ENCODE measurements at places on chromosomes 12 and 14. TPM values are rescaled to one million over a fixed set of nuclear protein-coding genes. Genes with fewer than 3 reads are reported as not detected.

The HRK gene
- 0.07 TPM for polyA plus RNA-seq

The GPRC5D gene
- polyA plus RNA-seq, result 0.04 TPM

DNA sequence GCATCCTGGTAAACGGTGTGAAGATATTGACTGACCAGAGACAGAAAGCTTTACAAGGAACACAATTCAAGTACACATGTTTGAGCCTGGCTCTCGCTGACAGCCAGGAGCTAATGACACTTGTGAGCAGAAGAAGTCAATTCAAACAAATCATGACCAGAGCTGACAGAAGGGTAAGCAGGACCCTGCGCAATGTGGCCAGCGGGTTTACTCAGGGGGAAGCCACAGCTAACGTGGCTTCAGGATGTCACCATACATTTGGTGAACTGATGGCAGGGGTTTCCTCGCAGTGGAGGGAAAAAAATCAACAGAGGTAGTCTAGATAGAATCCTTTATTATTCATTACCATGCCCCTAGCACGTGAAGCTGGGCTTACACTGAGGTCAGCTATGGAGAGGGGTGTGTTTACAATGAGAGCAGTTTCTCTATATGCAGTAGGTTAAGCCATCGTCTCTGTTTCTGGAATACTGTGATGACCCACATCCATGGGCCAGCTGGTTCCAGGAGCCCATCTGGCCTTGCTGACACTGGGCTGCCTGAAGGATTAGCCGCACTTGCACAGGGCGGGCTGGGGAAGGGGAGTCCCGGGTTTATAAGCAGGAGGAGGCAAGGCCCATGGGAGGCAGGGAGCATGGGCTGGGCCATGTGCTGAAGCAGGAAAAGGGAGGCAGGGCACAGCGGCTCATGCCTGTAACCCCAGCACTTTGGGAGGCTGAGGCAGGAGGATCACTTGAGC, 198.2 kb upstream of the PRMT8 start:
- DNase-seq, result no peak

DNA sequence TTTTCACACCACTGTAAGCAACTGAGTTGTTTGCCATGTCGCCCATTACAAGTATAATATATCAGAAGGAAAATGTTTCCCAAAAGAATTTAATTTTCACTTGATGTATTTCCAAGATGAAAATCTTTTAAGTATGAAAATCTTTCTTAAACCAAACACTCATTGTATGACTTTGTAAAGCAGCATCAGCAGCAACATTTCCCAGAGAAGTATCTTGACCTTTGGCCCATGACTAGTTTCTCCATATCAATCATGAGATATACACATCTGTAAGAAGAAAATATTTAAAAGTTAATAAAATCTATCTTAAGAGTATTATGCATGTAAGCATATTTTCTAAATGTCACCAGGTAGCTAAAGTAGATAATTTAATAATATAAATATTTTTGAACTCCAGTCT, 52.8 kb downstream of the ATP2B1 start:
- no peak for DNase-seq

DNA sequence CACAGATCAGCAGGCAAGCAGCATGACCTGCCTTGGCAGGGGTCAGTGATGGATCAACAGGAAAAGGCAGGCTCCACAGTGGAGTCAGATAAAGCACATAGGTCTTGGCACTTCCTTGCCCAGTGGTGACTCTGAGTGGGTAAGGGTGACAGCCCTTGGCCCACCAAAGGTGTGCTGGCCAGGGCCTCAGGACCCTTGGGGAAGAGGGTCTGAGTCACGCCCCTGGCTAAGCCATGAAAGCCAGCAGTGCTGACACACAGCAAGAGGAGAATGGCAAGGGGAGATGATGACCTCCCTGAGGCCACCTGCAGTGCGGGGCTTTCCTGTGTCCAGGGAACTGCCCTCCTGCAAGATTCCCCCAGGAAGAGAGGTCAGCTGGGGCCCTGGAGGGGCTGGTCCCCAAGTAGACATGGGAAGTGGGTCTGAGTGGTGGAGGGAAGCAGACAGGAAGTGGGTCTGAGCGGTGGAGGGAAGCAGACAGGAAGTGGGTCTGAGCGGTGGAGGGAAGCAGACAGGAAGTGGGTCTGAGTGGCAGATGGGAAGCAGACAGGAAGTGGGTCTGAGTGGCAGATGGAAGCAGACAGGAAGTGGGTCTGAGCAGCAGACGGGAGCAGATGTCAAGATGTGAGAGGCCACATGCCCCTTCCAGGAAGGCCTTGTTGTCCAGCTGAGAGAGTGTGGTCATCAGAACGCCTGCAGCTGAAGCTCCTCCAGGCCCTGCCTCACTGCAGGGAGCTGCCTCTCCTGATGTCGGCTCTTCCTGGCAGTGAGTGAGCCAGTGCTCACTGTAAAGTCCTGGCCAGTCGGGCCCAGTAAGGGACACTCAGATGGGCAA, 34.8 kb downstream of the DIO3 start:
- no peak for DNase-seq

GRCh38 chr12:9319842-9320173, 111.6 kb upstream of the PZP start:
- no peak for DNase-seq

GRCh38 chr14:94636744-94637412, 24.7 kb downstream of the SERPINA3 start:
- DNase-seq, result no peak

DNA sequence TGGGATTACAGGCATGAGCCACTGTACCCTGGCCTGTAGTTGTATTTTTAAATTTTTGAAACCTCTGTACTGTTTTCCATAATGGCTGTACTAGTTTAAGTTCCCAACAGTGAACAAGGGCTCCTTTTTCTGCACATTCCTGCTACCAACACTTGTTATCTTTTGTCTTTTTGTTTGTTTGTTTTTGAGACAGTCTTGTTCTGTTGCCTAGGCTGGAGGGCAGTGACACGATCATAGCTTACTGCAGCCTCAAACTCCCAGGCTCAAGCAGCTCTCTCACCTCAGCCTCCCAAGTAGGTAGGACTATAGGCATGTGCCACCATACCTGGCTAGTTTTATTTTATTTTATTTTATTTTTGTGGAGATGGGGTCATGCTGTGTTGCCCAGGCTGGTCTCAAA, 23.0 kb downstream of the BRMS1L start:
- DNase-seq, result no peak

- no peak for DNase-seq
These were observed 344.0 kb downstream of the DPF3 start for GRCh38 chr14:72549854-72550253.

- no peak for DNase-seq
These were observed 108.4 kb downstream of the BRMS1L start for GRCh38 chr14:35934499-35934898.
